Renal cortex interstitium (tissue), 15 donors: ENCODE measurements at places on chromosomes 3 and 15. TPM values are rescaled to one million over a fixed set of nuclear protein-coding genes. Genes with fewer than 3 reads are reported as not detected.

The PDHB gene
- polyA plus RNA-seq, result 118 TPM

The LYZL4 gene
- polyA plus RNA-seq, result not detected

The CIB2 gene
- polyA plus RNA-seq, result 38.4 TPM

The ILDR1 gene
- 9.3 TPM for polyA plus RNA-seq

The SEMA3F gene
- 57.6 TPM for polyA plus RNA-seq

DNA sequence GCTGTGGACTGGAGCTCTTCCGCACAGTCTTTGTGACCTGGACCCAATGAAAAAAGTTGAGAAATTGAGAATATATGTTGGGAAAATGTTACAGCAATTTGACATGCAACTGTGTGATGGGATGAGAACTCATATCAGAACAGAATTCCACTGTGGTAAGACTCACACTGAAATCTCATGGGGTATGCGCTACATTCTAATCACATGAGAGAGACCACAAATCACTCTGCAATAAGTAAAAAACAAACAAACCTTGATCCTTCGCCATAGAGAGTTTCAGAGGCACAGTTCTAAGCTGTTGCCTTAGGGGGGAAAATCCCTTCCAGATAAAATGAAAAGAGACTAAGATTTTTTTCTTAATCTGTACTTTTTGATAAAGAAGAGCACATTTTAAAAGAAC, 37.3 kb downstream of the LMCD1 start:
- DNase-seq, result no peak

GRCh38 chr3:187875863-187876262, 130.6 kb upstream of the BCL6 start:
- DNase-seq, result no peak

GRCh38 chr3:154952553-154952952, 127.6 kb upstream of the MME start:
- DNase-seq, result no peak

GRCh38 chr15:42595626-42596240, 20.3 kb downstream of the STARD9 start:
- DNase-seq, result no peak

DNA sequence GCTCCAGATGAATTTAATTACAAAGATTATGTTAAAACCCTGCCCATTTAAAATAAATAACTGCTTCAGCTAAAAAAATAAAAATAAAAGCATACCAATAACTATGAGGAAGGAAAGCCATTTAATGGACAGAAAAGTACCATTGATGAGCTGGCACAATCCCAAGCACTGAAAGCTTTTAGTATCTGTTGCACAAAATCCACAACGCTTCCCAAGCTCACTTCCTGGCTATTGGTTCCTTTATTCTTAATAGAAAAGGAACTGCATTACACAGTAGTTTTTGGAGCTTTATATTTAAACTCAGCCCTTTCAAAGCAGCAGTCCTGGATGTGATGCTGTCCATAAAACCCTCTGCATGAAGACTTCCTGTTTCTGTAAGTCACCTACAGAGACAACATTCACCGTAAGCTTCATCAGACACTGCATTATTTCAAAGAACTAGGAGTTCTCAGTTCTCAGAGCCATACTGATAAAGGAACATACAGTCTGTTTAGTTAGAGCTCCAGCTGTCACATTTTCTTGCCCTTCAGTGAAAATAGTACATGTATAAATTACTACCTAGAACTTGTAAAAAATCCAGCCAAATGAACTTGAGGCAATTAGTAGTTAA, 81.5 kb downstream of the CSNK1G1 start:
- no peak for DNase-seq
